Activated T-helper 1 cell treated with anti-CD3 and anti-CD28 coated beads, Interleukin-2, amount 50 U/mL, for 16 hours (primary cell): ENCODE measurements at places on chromosomes 2 and 18.

DNA sequence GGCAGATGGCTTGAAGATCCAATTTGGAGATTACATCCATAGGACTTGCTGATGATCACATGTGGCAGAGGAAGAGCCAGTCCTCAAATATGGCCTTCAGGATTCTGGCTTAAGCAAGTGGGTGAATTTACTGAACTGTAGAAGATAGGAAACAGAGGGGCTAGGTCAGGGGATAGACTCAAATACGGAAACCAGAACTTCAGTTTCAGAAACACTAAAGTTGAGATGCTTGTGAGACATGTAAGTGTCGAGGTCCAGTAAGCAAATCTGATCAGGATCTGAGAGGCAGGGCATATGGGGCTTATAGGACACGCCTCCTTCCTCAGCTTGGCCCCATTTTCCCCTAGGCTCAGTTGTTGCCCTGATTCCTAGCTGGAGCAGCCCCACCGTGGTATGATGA lies 107.7 kb downstream of the LBH start:
- no peak for DNase-seq

- DNase-seq: no peak
Measured at GRCh38 chr2:230759481-230760167, 47.0 kb downstream of the CAB39 start.

GRCh38 chr18:59233017-59233410 lies 13.1 kb downstream of the GRP start:
- DNase-seq: no peak

- DNase-seq: no peak
Measured at GRCh38 chr2:200338692-200339091, 32.2 kb downstream of the SPATS2L start.

DNA sequence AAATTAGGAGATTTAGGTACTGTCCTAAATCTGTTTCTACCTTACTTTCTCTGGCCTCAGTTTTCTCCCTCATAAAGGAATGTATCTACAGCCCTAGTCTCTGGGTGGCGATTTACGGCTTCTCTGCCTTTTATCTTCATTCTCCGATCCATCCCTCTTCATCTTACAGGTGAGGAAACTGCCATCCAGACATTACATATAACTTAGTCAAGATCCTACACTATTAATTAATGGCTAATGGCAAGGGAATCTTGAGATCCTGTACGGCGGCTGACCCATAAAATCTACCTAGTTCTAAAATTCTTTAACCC lies 386 bp upstream of the YIPF4 start:
- DNase-seq: no peak

DNA sequence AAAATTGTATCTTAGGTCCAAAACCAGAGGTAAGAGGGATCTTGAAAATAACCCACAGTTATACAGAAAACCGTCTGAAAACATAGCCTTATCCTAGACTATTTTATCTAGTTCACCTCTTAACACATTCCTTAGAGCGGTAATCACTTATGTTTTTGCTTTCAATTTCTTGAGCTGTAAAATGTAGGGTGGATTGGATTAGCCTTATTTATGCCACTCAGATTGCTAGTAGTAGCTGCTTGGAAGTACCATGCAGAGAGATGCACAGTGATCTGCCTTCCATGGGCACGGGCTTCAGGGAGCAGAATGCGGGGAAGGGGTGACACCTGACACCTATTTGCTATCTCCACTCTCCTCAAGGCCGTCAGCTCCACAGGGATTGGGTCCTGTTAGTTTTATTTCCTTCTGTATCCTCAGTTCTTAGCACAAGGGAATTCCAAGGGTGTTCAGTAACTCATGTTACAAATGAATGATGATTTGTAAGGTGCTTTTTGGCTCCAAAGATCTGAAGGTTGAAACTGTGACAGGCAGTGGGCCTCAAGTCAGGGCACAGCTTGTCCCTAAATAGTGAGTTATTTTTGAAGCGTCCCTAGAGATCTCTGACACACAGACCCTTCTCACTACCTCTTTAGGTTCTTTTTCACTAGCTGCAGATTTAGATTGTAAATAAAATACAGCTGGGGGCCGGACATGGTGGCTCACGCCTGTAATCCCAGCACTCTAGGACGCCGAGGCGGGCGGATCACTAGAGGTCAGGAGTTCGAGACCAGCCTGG lies 64.0 kb upstream of the PMAIP1 start:
- DNase-seq: no peak

DNA sequence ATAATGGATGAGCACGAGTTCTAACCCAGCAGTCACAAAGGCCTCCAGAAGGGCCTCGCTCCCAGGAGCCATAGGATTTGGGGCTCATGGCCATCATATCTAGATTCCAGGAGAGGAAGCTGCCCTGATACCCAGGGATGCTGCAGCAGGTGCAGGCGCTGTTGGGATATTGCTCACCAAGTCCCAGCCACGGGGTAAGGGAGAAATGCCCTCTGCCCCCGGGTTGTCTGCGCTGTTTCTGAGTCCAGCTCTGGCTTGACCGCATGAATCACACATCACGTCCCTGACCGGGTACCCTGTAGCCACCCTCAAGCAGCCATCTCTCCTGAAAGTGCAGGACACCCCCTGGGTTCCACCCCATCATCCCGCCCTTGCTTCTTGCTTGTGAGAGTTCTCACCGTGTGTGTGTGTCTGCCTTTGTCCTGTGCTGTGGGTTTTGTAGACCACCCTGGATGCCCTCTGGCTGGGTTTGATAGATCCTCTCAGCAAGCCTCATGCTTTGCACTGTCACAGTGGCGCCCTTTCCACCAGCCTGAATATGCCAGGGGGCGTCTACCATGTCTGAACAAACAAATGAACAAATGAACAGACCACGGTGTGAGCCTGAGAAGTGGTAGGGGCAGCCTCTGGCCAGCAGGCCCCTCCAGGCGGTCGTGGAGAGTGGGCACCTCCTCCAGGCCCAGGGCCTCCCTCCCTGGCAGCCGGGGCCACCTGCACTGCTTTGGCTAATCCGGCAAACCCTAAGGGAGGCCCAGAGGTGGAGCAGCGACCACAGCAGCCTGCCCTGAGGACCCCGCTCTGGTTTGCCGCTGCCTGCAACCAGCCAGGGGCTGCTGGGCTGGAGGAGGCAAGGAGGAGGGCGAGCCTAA lies 32.1 kb downstream of the ADRA2B start:
- DNase-seq: no peak

DNA sequence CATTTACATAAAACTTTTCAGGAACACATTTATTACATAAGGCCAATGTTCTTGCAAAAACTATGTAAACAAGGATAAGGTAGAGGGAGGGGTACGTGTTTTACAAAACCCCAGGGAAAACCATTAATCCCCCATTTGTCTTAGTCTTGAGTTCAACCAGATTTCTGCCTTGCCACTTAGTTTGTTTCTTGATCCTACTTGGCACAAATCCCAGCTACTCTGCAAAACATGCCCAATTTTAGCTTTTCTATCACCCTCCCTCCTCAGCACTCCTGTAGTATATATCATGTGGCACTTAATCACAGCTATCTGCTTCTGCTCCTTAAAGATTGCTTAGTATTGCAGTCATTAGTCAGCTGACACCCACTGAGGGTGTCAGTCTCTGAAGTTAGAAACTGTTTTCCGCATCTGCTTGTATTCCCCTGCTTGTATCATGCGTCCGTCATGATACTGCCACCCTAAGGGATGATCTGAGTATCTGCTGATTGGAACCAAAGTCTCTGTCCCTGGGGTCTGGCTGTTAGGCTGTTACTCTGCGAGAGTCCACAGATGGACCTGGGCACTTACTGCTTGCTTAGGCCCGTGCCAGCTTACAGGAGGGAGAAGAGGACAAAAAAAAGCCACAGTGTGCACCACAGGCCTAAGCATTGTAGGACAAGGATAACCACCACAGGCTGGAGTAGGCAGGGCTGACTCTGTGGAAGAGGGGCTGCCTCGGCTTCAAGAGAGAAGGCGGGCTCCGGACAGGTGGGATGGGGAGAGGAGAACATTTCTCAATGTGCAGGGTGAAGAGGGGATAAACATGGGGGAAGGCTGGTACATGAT lies 82.2 kb downstream of the EPAS1 start:
- no peak for DNase-seq

- DNase-seq: no peak
Measured at GRCh38 chr18:46678041-46678440, 21.0 kb upstream of the LOXHD1 start.

- no peak for DNase-seq
Measured at GRCh38 chr2:190405070-190405469, 3.1 kb upstream of the MFSD6 start.

DNA sequence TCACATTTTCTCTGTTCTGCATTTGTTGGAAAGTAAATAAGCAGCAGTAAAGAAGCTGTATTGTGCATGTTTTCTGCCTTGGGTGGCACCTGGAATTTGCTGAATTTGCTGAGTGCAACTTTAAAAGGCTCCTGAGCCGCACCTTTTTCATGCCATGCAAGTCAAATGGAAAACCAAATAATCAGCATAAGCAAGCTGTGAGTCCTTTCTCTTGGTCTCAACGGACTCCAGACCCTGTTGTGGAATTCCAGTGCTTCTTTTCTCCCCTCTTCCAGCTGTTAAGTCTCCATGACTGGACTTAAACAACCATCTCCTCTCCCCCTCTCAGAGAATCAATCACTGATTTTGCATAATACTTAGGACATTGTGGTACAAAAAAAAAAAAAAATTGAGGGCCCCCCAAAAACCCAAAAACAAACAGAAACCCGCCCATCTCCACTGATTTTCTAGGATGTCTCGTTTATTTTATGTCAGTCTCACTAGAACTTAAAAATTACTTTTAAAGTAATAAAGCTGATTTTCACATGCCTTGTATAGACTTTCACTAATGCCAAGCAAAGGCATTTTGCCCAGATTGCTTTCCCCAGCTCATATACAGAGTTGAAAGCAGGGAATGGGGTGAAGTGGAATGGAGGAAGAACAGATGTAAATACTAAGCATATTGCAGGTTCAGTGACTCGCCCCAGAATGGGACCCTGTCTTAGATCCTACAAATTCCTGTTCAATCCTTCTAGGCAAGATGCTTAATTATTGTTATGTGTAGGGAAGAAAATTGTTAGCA lies 5.1 kb upstream of the CETN1 start:
- no peak for DNase-seq

DNA sequence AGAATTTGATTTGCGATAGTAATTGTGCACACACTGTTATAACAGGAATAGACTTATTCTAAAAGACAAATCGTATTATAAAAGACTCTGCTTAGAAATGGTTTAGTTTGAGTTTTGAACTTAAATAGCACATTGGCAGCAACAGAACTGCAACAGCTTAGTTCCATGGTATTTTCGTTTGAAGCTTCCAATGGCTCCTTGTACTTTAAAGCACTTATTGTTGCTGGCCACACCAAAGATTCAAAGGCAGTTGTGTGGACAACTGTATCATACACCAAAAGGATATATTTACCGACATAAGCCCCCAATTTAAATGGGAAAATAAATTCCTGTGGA lies 627 bp downstream of the WIPF1 start:
- no peak for DNase-seq

GRCh38 chr2:95551055-95551568 lies 40.7 kb upstream of the TRIM43 start:
- no peak for DNase-seq

DNA sequence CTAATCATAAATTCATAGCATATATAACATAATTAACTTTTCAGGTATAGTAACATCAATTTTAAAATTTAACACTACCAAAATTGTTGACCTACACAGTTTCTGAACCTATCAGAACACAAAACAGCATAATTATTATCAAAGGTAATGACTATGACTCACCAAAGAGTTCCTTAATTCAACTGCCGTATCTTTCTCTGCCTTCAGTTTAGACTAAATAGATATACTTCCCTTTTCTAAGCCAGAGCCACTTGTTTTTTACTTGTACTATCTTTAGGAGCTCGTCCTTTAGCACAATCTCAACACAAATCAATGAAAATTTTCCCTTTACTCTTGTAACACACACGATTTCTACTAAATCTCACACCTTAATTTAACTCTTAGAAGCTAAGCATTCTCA lies 54.4 kb downstream of the CCDC88A start:
- no peak for DNase-seq

- DNase-seq: no peak
Measured at GRCh38 chr2:119491776-119492525, 32.3 kb downstream of the SCTR start.

DNA sequence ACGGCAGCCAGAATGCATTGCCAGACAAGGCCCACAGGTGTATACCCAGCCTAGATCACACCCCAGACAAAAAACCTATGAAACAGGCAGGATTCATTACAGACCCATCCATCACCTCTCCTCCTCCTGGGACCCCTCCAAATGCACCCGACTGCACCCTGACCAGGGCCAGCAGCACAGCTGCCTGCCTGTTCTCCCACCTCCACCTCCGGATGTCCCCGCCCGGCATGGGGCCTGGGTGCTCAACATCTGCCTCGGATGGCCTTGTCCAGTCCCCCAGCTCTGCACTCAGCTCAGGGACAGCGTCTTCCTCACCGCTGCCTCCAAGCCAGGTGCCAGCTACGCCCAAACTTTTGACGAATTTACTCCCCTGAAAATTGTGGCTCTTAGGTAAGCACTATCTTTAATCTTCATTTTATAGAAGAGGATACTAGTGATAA lies 91.1 kb downstream of the TPO start:
- no peak for DNase-seq

- no peak for DNase-seq
Measured at GRCh38 chr2:101442042-101442666, 32.8 kb downstream of the RFX8 start.

GRCh38 chr2:128732976-128733431 lies 414.3 kb upstream of the HS6ST1 start:
- no peak for DNase-seq

DNA sequence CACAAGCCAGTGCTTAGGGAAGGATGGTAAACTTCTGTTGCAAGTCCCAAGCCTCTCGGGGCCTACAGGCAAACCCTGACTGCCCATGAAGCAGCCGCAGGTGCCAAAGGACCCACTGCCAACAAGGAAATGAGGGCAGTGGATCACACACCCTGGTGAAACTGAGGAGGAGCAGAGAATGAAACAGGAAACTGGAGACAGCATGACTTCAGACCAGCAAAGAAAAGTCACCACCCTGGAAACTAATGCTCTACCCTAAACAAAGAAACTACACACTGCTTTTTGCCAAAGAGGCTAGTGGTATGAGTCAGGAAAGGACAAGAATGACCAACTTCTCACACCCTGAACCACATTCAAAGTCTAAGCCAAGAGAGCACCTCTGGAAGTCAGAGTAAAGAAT lies 97.2 kb downstream of the MYO5B start:
- no peak for DNase-seq

DNA sequence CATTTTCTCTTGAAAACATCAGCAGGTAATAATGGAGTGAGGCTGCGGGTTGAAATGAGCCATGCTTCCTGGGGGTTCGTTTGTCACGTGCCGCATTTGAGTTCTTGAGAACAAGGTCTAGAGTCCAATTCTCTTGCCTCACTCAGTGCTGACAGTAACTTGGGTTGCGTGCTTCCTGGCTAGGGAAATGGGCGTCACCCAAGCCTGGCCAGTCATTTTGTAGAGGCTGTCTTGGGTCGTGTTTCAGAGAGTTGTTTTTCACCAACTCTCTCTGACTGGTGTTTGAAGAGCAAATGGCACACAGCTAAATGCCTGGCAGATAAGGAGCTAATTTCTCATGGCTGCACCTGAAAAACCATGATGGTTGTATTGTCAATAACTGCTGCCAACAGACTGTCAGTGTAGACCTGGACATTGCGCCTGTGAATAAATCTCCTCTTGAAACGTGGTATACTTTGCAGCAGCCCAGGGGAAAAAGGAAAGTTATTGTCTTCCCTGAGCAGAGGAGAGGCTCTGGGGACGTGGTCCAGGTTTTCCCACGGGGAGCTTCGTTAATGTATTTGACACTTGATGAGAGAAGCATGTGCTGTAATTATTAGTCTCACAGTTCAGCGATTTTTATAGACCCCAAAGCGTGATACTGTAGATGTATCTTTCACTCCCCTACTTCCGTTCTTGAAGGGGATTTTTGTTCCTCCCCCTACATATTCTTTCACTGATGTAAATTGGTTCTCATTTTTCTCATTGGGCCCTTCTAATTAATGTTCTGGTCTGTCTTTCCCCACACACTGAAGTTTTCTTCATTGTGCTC lies 196.0 kb downstream of the FHOD3 start:
- no peak for DNase-seq
